ENCODE measurements at places on chromosomes 16 and 17. TPM values are rescaled to one million over a fixed set of nuclear protein-coding genes. Genes with fewer than 3 reads are reported as not detected.

GRCh38 chr17:68176718-68177117, 71.1 kb upstream of the AMZ2 start:
- no peaks in the 10 kb centered on the region for H3K27me3 ChIP-seq
- no peak overlapping the region for H3K27ac ChIP-seq
- H3K36me3 ChIP-seq: no peaks in the 10 kb centered on the region
- no peak overlapping the region for H3K4me3 ChIP-seq
- DNase-seq: no peak
- H3K4me1 ChIP-seq: no peaks in the 10 kb centered on the region

DNA sequence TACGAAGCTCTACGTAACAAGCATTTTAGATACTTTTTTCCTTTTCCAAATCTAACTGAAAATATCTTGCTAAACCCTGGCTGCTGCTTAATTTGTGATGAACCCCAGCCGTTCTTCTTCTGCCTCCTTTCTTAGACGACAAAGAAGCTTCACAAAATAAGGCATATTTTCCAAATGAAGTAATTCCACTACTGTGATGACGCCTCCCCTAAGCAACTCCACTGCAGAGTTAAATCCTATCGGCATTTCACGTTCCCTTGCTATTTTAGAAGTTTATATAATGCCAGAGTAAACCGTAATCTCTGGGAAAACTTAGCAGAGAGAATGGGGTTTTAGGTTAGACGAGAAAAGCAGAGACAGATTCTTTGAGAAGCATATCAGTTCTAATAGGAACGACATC, 683.1 kb upstream of the SALL1 start:
- no peak overlapping the region for H3K4me3 ChIP-seq
- H3K27me3 ChIP-seq: no peaks in the 10 kb centered on the region
- H3K36me3 ChIP-seq: no peaks in the 10 kb centered on the region
- H3K4me1 ChIP-seq: no peaks in the 10 kb centered on the region

The SOX8 gene
- 0.47 TPM for total RNA-seq

The SOCS3 gene
- 103 TPM for total RNA-seq

The PRR15L gene
- 6.0 TPM for total RNA-seq

DNA sequence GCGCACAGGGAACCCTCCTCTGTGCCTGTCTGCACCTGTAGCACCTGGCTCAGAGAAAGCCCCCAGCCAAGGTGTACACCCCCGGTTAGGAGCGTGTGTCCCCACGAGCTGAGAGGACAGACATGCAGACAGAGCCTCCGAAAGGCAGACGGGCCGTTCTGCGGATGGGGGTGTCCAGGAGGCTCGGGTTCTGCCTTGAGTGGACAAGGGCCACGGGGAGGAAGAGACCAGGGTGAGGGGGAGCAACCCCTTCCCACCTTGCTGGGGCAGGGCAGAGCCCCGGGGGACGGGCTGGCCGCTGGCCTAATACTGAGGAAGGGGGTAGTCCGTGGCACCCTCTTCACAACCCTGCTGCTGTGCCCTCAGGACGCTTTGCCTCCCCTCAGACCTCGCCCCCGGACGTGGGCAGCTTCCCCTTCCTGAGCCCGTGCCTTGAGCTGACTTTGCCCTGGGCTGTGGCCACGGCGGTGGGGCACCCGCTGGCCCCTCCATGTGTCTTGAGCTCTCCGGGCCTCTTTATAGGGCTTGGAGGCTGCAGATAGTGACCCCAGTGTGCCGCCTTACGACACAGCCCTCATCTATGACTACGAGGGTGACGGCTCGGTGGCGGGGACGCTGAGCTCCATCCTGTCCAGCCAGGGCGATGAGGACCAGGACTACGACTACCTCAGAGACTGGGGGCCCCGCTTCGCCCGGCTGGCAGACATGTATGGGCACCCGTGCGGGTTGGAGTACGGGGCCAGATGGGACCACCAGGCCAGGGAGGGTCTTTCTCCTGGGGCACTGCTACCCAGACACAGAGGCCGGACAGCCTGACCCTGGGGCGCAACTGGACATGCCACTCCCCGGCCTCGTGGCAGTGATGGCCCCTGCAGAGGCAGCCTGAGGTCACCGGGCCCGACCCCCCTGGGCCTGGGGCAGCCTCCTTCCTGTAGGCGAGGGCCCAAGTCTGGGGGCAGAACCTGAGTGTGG, 5.7 kb downstream of the SLC22A31 start:
- H3K4me1 ChIP-seq: no peaks in the 10 kb centered on the region
- H3K4me3 ChIP-seq: no peak overlapping the region
- DNase-seq: no peak
- H3K27me3 ChIP-seq: no peaks in the 10 kb centered on the region
- H3K36me3 ChIP-seq: no peaks in the 10 kb centered on the region

DNA sequence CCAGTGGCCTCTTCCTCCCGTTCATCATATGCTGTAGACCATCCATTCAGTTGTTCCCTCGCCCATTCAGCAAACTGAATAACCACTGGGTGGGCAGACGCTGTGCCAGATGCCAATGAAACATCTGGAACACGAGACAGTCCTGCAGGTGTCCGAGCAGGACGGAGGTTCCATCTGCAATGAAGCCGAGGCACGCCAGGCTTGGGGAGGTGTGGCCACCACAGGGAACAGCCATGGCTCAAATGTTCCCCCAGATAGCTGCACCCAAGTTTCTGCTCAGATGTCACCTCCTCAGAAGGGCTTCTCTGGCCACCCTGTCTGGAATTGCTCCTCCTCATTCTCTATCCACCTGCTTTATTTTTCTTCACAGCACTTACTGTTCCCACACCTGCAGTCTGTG, 30.5 kb downstream of the UBE2O start:
- H3K4me3 ChIP-seq: no peak overlapping the region
- no peaks in the 10 kb centered on the region for H3K27me3 ChIP-seq
- H3K4me1 ChIP-seq: no peaks in the 10 kb centered on the region
- peaks cover 7% of the 10 kb centered on the region for H3K36me3 ChIP-seq
- no peak overlapping the region for H3K27ac ChIP-seq

The CNTNAP1 gene
- 4.6 TPM for total RNA-seq

The NDRG4 gene
- total RNA-seq: 26.6 TPM

DNA sequence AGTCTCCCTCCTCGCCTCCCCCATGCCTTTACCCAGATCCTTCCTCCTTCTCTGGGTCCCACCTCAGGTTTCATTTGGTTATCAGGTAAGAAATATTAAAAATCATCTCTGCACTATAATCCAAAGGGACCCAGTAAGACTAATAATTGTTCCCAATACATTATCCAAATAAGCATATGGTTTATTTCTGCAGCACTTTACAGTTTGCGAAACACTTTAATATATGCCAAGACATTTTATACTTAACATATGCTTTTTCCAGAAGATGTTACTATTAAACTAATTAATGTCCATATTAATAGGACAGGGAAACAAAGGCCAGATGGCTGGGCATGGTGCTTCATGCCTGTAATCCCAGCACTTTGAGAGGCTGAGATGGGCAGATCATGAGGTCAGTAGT, 33.3 kb downstream of the CD300LF start:
- no peak overlapping the region for H3K27ac ChIP-seq
- H3K27me3 ChIP-seq: peaks cover 72% of the 10 kb centered on the region
- no peaks in the 10 kb centered on the region for H3K4me1 ChIP-seq
- no peak overlapping the region for H3K4me3 ChIP-seq

The CDH3 gene
- total RNA-seq: 109 TPM

GRCh38 chr17:58783380-58783779, 27.7 kb downstream of the PPM1E start:
- no peak overlapping the region for H3K27ac ChIP-seq
- peak; percentile 12 for DNase-seq
- H3K4me1 ChIP-seq: peaks cover 4% of the 10 kb centered on the region
- H3K36me3 ChIP-seq: no peaks in the 10 kb centered on the region
- peaks cover 14% of the 10 kb centered on the region for H3K27me3 ChIP-seq
- no peak overlapping the region for H3K4me3 ChIP-seq

- H3K4me1 ChIP-seq: no peaks in the 10 kb centered on the region
- H3K27ac ChIP-seq: no peak overlapping the region
- no peaks in the 10 kb centered on the region for H3K36me3 ChIP-seq
- DNase-seq: no peak
- no peak overlapping the region for H3K4me3 ChIP-seq
These were observed 19.6 kb upstream of the ATP2A3 start for GRCh38 chr17:3983606-3984484.

- no peaks in the 10 kb centered on the region for H3K4me1 ChIP-seq
- H3K27ac ChIP-seq: no peak overlapping the region
- no peaks in the 10 kb centered on the region for H3K27me3 ChIP-seq
- H3K36me3 ChIP-seq: peaks cover 10% of the 10 kb centered on the region
- H3K4me3 ChIP-seq: no peak overlapping the region
These were observed 37.7 kb downstream of the ULK2 start for GRCh38 chr17:19830061-19830460.

The KCNH4 gene
- not detected for total RNA-seq

DNA sequence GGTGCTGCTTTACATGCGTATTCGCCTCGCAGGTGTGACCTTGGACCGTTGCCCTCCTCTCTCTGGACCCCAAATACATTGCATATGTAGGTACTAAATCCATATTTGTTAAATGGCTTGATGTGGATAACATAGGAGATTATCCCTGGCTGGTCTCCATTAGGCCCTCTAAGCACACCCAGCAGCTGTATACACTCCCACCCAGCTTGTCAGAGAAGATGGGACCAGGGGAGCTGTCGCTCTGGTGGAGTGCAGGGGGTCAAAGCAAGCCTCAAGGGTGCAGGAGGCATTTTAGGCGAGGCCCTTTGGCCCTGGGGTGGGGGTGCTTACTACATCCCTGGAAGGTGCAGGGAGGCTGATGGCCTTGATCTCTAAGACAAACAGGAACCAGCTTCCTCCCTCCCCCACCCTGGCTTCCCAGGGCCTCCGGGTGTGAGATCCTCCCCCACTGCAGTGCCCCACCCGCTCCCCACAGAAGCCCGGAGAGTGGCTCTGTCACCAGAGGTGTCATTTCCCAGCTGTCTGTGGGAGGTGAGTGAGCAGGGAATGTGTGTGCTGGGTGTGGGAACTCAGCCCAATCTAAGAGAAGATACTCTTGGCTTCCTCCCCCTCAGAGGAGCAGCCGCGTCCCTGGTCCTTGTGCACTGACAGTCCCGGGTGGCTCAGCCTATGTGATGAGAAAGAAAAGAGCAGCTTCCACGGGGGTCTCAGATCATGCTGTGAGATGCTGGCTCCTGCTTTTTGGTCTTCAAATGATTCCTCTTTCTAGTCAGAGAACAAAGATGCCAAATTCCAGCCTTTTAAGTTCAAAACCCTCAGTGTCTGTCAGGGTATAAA, 1.4 kb upstream of the VAMP2 start:
- H3K27me3 ChIP-seq: no peaks in the 10 kb centered on the region
- H3K4me1 ChIP-seq: peaks cover 27% of the 10 kb centered on the region
- H3K36me3 ChIP-seq: no peaks in the 10 kb centered on the region
- no peak overlapping the region for H3K27ac ChIP-seq
- H3K4me3 ChIP-seq: no peak overlapping the region
- DNase-seq: no peak

GRCh38 chr17:67171560-67171959, 73.4 kb downstream of the HELZ start:
- H3K36me3 ChIP-seq: peaks cover 2% of the 10 kb centered on the region
- no peaks in the 10 kb centered on the region for H3K27me3 ChIP-seq
- DNase-seq: no peak
- H3K4me1 ChIP-seq: no peaks in the 10 kb centered on the region
- H3K27ac ChIP-seq: no peak overlapping the region

- no peaks in the 10 kb centered on the region for H3K36me3 ChIP-seq
- H3K27ac ChIP-seq: no peak overlapping the region
- no peak for DNase-seq
- H3K27me3 ChIP-seq: peaks cover 31% of the 10 kb centered on the region
- no peaks in the 10 kb centered on the region for H3K4me1 ChIP-seq
These were observed 202.1 kb upstream of the PSMD7 start for GRCh38 chr16:74094514-74094913.

DNA sequence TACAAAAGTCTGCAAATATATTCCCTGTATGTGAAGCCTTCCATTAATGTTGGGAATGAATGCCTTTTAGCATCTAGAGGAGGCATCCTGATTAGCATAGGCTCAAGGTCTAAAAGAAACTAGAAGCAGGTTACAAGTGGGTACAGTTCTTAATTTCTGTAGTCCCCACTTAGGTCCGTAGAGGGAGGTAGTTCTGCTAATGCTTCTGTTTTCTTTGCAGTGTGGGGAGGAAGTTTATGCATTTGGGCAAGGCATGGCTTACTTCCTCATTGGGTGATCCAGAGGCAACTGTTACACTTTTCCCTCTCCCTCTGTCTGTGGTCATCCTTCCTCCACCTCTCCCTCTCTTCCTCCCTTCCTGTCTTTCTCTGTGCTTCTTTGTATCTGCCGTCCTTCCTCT, 108.4 kb upstream of the ZKSCAN2 start:
- H3K27me3 ChIP-seq: no peaks in the 10 kb centered on the region
- DNase-seq: no peak
- no peaks in the 10 kb centered on the region for H3K4me1 ChIP-seq
- H3K36me3 ChIP-seq: no peaks in the 10 kb centered on the region
- H3K4me3 ChIP-seq: no peak overlapping the region
- no peak overlapping the region for H3K27ac ChIP-seq

The DHRS7C gene
- total RNA-seq: not detected

GRCh38 chr17:37450112-37450511, 39.6 kb upstream of the DUSP14 start:
- H3K36me3 ChIP-seq: peaks cover 2% of the 10 kb centered on the region
- peaks cover 57% of the 10 kb centered on the region for H3K4me1 ChIP-seq
- H3K27ac ChIP-seq: peak overlapping the region; percentile 72
- DNase-seq: peak; percentile 72

The TCAP gene
- 0.12 TPM for total RNA-seq

The ZNF785 gene
- total RNA-seq: 5.0 TPM

DNA sequence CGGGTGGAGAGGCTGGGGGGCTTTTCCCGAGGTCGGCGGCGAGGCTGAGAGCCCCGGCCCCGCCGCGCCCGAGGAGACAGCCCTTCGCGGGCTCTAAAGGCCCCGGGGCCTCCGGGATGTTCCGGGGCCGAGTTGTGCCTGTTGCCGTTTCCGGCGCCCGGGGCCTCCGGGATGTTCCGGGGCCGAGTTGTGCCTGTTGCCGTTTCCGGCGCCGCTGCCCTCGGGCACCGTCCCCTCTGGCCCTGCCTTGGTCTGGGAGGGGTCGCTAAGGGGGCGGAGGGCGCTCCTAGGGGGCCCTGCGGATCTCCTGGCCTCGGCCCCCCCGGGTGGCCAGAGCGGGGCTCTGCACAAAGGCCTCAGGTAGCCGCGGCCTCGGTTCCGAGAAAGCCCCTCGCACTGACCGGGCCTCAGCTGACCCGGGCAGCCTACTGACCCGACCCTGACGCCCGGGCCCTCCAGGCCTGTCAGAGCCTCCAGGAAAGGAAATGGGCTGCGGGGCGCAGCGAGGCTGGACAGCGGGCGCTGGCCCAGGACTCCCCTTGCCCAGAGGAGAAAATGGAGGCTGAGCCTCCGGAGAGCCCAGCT, 24.2 kb downstream of the ACTG1 start:
- H3K4me1 ChIP-seq: peaks cover 19% of the 10 kb centered on the region
- 0 out of 2 replicates have a peak overlapping the region, but pooled peaks have one; percentile 35 for H3K27ac ChIP-seq
- DNase-seq: no peak
- H3K36me3 ChIP-seq: no peaks in the 10 kb centered on the region
- no peaks in the 10 kb centered on the region for H3K27me3 ChIP-seq

DNA sequence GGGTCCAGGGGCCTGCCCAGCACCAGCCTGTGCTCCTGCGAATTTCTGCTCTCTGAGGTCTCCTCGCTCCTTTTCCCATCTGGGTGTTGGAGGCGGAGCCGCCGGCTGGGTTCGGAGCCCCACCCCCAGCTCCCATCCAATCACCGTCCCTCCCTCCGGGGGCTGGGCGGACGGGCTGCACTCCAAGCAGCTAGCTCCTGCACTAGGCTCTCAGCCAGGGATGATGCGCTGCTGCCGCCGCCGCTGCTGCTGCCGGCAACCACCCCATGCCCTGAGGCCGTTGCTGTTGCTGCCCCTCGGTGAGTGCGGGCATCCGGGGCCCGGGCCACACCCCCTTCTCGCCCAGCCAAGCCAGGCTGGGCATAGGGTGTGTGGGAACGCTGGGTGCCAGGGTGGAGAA, at the start of gene NRN1L:
Gene NRN1L, plus strand, starts transcription at position 202 of the 400 bp plus-strand sequence. Its CDS starts 19 bp downstream, at position 221.
- H3K27ac ChIP-seq: no peak within 1 kb of the TSS
- peak; percentile 77 for DNase-seq
- H3K4me3 ChIP-seq: no peak within 1 kb of the TSS
- H3K27me3 ChIP-seq: no peaks in the 10 kb centered on the region
- peaks cover 4% of the 10 kb centered on the region for H3K36me3 ChIP-seq
- H3K4me1 ChIP-seq: peaks cover 6% of the 10 kb centered on the region

Measured in PC-3 (cell line).